Small intestine (tissue), 16 donors: ENCODE measurements at places on chromosomes 4 and X.

- no peaks in the 10 kb centered on the region for H3K27me3 ChIP-seq
- no peak for DNase-seq
- no peak overlapping the region for H3K27ac ChIP-seq
- H3K4me1 ChIP-seq, result no peaks in the 10 kb centered on the region
Observed at GRCh38 chrX:134174859-134175258, 62.1 kb upstream of the CCDC160 start.

- no peak overlapping the region for H3K4me3 ChIP-seq
- no peaks in the 10 kb centered on the region for H3K4me1 ChIP-seq
- H3K36me3 ChIP-seq, result no peaks in the 10 kb centered on the region
- H3K27me3 ChIP-seq, result no peaks in the 10 kb centered on the region
- DNase-seq, result no peak
Observed at GRCh38 chr4:114636192-114636935, 37.8 kb downstream of the UGT8 start.

DNA sequence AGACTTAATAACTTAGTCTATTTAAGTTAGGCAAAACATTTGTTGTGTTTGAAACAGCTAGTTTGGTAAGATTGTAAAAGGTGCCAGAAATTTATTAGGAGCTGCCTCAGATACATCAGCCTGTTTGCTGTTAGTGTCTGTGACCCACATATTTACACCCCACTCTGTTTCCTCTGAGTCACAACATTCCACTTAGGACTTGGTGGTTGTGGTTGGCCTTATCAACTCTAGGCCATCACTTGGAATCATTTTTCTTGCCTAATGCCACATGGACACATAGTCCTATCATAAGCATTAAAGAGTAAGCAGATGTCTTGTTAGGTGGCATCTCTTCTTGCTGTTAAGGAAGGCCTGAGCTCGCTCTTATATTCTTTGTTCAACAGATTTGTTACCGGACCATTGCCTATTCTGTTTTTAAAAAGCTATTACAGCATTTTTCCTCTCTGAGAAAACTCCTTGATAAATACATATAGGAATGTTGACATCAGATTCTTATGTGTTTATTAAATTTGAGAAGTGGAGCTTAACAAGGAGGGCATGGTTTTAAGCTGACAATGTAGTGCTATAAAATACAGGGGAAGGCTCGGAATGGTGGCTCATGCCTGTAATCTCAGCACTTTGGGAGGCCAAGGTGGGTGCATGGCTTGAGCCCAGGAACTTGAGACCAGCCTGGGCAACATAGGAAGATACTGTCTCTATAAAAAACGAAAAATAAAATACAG is 51.2 kb upstream of the PGRMC2 start:
- H3K27ac ChIP-seq, result no peak overlapping the region
- H3K36me3 ChIP-seq, result no peaks in the 10 kb centered on the region
- no peaks in the 10 kb centered on the region for H3K4me1 ChIP-seq
- H3K4me3 ChIP-seq, result no peak overlapping the region
- no peak for DNase-seq
- no peaks in the 10 kb centered on the region for H3K27me3 ChIP-seq

DNA sequence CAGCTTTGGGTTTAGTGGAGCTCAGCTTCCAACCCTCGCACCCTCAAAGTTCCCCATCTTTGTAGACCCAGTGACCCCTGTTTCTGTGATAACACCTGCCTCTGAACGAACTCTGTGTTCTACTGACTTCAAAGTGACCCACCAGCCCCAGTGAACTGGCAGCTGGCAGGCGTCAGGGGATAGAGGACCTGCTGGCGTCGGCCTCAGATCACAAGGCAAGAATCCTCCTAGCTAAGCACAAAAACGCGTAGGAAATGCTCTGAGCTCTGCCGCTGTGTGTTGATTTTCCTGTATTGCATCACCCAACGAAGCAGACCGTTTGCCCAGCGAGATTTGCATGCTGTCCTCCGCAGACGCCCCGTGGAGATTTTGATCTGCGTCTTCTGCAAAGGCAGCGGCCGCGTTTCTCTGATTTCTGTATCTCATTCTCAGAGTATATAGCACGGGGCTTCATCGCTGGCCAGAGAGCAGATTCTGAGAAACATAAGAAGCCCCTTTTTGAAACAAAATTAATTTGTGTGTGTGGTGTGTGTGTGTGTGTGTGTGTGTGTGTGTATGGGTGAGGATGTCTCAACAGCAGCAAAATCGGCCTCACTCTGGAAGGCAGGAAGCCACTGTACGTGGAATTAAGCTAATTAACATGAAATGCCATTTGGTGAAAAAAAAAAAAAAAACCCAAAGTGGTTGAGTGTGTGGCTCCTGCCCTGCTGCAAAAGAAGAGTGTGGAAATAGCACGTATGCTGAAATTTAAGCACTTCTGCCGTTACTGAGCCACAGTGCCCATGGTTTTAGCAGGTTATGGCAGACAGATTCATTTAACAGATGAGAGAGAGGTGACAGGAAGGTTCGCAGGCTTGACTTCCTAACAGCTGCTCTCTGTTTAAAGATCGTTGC is 29.2 kb upstream of the ASMTL start:
- no peaks in the 10 kb centered on the region for H3K36me3 ChIP-seq
- H3K4me3 ChIP-seq, result no peak overlapping the region
- no peaks in the 10 kb centered on the region for H3K4me1 ChIP-seq
- DNase-seq, result peak; percentile 42

DNA sequence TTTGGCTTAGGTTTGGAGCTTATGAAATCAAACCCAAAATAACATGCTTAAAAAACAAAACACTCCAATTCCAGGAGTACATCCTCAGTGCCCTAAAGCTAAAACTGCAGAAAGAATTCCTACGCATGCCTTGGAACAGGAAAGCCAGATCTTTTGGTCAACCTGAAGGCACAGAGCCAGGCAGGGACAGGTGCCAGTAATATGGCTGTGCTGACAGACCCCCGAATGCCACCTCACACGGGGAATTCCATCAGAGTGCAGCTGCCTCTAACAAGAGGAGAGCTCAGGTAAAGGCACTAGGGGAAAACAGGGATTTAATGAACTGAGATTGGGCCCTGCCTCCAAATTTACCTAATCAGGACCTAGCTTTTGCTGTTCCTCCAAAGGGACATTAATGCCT is 77.1 kb downstream of the SHISA3 start:
- H3K4me3 ChIP-seq, result no peak overlapping the region
- no peak for DNase-seq
- H3K27ac ChIP-seq, result no peak overlapping the region
- no peaks in the 10 kb centered on the region for H3K27me3 ChIP-seq
- no peaks in the 10 kb centered on the region for H3K36me3 ChIP-seq

DNA sequence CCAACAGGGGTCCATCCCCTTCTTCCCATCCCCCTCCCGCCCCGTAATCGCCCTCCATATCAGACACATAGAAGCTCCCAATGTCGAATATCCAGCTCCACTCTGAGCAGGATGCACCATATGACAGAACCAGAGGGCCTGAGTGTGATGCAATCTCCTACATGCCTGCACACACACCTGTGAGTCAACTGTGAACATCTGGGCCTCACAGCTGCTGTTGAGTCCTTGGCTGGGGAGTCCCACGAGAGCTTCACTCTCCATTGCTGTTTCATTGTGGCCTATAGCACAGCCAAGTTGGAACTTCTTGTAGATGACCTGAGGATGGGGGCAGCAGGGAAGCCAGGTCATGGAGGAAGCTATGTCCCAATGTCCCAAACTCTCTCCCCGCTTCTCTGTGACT is 8.2 kb downstream of the SLC38A5 start:
- H3K27ac ChIP-seq, result no peak overlapping the region
- no peak overlapping the region for H3K4me3 ChIP-seq
- H3K36me3 ChIP-seq, result peaks cover 42% of the 10 kb centered on the region
- H3K27me3 ChIP-seq, result no peaks in the 10 kb centered on the region
- H3K4me1 ChIP-seq, result no peaks in the 10 kb centered on the region

DNA sequence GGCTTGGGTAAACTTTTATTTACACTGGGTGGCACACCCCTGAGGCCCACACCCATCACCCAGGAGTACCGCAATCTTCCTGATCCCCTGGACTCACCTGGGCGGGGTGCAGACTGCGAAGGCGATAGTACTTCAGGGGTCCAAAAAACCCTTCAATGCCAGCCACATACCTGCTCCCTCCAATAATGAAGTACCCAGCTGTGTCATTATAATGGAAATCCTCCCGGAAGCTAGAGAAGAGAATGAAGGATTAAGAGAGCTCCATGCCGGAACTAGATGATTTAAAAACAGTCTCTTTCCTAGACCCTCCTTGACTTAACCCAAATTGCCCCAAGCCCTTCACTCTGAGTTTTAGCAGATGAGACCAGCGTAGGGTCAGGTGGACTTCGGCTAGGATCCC is 40.9 kb downstream of the SEL1L3 start:
- DNase-seq, result no peak
- H3K27me3 ChIP-seq, result no peaks in the 10 kb centered on the region
- no peaks in the 10 kb centered on the region for H3K4me1 ChIP-seq
- H3K27ac ChIP-seq, result no peak overlapping the region
- peaks cover 39% of the 10 kb centered on the region for H3K36me3 ChIP-seq

- no peak for DNase-seq
- no peak overlapping the region for H3K4me3 ChIP-seq
- H3K4me1 ChIP-seq, result no peaks in the 10 kb centered on the region
- H3K27ac ChIP-seq, result no peak overlapping the region
- H3K27me3 ChIP-seq, result no peaks in the 10 kb centered on the region
- no peaks in the 10 kb centered on the region for H3K36me3 ChIP-seq
Observed at GRCh38 chr4:54277691-54278090, 48.6 kb downstream of the PDGFRA start.

DNA sequence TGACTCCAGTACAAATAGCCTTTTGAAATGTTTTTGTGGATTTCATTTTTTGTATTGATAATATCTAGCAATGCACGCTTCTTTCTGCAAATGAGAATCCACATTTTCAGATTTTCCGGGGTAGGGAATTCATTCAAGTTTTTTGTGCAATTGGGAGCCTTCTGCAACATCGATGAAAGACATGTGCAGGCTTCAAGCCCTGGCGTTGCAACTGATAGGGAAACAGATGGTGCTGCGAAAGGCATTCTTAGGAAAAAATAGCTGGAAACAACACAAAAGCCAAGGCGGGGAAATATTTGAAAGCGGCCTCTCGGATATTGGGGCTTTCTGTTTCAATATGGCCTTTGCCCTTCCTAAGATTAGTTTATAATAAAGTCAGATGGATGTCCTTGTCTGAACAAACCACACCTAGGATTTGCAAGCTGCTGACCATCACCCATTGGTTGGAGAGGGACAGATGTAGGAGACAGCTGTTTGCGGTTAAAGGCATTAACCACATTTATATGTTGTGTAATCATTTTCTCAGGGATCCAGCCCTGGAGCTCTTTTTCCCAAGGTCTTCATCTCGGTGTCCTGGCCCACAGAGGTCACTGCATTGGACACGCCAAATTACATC is 136.5 kb downstream of the PRKX start:
- no peak overlapping the region for H3K27ac ChIP-seq
- no peaks in the 10 kb centered on the region for H3K27me3 ChIP-seq
- peak; percentile 1 for DNase-seq
- H3K4me3 ChIP-seq, result no peak overlapping the region
